Daoy (cell line): ENCODE measurements at places on chromosomes 13 and 19. TPM values are rescaled to one million over a fixed set of nuclear protein-coding genes. Genes with fewer than 3 reads are reported as not detected.
A peak's percentile ranks its signal among the peaks of the same experiment; 100 is the strongest.

DNA sequence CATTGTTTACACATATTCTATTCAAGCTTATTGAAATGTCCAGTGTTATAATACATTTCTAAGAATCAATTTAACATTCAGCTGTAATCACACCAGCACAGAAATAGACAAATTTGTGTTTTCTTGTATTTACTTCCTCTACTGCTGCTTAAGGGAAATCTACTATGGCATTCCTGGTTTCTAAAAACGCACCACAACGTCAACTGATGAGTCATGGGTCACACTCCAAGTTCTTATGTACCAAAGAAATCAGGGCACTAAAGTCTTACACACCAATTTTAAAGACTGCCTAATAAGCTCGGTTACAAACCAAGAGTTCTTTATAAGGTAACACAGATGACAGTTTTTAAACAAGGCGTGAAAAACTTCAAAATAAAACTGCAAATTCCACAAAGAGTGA is 13.2 kb downstream of the LNX2 start:
- DNase-seq = peak; percentile 31

CFAP97D2 gene
- not detected in 2 replicates for total RNA-seq

ADPRHL1 gene
- total RNA-seq = 0.95 and 1.4 TPM in 2 replicates

GRCh38 chr19:45100846-45101252 is 7.9 kb downstream of the PPP1R37 start:
- no peak for DNase-seq

- peak; percentile 15 for DNase-seq
Observed at GRCh38 chr13:55432814-55433213, 1707.9 kb upstream of the PRR20A start.

SYDE1 gene
- 33.0 and 38.6 TPM in 2 replicates for total RNA-seq

ATP4B gene
- total RNA-seq = not detected in 2 replicates

DNA sequence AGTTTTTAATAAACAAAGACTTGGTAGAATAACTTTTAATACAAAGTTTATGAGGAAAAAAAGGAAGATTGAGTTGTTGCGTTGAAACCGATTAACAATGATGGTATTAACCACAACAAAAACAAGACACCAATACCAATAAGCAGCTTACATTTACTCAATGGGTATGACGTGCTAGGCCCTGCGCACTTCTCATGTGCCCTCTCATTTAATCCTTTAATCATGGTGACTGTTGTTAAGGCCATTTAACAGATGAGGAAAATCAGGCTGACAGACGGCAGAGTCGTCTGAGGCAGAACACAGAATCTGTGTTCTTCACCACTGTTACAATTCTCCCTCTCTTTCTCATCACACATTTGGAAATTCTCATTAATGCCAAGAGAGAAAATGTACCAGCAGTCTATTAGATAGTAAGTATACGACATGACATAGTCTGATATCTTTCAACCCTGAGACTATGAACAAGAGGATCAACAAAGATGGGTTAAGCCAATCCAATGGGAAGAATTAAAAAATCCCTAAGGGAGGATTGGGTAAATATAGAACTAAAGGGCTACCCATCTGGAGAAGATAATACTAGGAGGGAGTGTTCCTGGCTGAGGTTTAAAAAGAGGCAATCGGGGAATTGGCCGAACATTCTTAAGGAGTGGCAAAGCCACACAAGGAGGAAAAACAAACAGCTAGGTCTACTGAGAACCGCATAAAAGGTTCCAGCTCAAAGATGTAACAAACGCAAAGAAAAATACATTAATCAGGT is 54.0 kb downstream of the DOCK9 start:
- DNase-seq = no peak

DNA sequence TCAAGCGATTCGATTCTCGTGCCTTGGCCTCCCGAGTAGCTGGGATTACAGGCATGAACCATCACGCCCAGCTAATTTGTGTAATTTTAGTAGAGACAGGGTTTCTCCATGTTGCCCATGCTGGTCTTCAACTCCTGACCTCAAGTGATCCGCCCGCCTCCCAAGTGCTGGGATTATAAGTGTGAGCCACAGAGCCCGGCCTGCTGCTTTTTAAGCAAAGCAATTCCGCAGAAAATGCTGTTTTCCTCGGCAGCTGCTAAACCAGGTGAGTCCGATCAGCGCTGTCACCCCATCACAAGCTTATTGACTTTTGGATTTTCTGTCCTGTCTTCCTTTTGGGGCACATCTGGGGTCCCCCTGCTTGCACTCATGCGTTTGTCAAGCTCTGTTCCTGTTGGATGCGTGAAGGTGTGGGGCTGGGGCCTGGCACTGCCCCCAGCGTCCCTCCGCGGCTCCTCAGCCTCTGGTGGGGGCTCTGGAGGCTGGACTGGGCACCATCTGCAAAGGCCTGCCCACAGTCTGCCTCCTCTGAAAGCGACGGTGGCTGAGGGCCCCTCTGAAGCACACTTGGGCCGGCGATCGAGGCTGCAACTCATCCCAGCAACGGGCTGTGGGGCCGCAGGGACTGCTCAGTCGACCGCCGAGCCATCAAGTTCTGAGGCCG is 25.7 kb downstream of the CEBPG start:
- DNase-seq = no peak

- no peak for DNase-seq
Observed at GRCh38 chr19:18605546-18606280, 886 bp downstream of the CRLF1 start.

CNFN gene
- 2.0 and 5.8 TPM in 2 replicates for total RNA-seq

- DNase-seq = peak; percentile 78
Observed at GRCh38 chr19:49362048-49362928, at the start of gene TEAD2. TEAD2 (minus strand) TSS chr19:49362416; CDS start chr19:49360075, 2,341 bp downstream.

ATP4A gene
- total RNA-seq = not detected in 2 replicates

KIR2DL3 gene
- total RNA-seq = not detected in 2 replicates

DNA sequence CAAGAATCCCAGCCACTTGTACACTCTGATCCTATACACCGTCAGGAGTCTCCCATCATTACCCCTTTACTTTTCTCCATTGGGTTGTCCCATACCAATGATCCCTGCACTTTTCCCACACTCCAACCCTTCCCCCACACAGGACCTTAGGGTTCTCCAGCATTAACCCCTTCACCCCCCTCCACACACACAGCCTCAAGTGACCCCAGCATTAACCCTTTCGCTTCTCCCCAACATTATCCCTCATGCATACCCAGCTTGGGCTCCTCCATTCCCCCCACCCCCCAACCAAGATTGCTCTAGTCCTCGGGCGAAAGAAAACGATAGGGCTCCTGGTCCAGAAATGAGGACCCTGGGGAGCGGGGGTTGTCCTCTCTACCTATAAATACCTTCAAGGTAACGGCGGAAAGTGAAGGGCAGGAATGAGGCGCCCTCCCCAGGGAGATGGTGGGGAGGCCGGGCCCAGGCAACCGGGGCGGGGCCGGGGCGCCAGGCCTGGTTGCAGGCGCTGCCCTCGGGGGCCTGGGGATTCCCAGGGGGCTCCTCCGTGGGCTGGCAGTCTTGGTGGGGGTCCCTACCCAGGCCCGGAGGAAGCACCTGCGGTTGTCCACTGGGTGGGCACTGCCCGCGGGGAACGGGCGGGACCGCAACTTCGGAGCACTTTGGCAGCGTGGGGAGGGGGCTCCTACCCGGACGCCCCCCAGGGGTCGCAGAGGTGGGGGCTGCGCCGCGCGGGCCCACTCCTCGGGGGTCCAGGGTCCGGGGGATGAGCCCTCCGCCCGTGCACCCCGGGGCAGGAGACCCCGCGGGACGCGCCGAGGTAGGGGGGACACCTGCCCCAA is 757 bp downstream of the WIZ start:
- no peak for DNase-seq

- DNase-seq = peak; percentile 81
Observed at GRCh38 chr19:10292206-10292788, 2.5 kb downstream of the ICAM5 start.
